Activated CD4-positive, alpha-beta T cell treated with anti-CD3 and anti-CD28 coated beads for 4 hours (primary cell): ENCODE measurements at places on chromosomes 11 and 22.

DNA sequence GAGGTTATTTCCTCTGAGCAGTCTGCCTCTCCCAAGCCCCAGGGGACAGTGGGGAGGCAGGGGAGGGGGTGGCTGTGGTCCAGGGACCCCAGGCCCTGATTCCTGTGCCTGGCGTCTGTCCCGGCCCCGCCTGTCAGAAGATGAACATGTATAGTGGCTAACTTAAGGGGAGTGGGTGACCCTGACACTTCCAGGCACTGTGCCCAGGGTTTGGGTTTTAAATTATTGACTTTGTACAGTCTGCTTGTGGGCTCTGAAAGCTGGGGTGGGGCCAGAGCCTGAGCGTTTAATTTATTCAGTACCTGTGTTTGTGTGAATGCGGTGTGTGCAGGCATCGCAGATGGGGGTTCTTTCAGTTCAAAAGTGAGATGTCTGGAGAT is 3.1 kb downstream of the PIM3 start:
- DNase-seq = no peak

- DNase-seq = peak; percentile 65
These were observed 7.1 kb downstream of the MS4A6E start for GRCh38 chr11:60334005-60334620.

- DNase-seq = no peak
These were observed 11.9 kb downstream of the CTR9 start for GRCh38 chr11:10762913-10763421.

- no peak for DNase-seq
These were observed 20.7 kb upstream of the PHLDA2 start for GRCh38 chr11:2949920-2950319.

GRCh38 chr11:121634889-121635288 is 182.1 kb upstream of the SORL1-AS1 start:
- DNase-seq = no peak

DNA sequence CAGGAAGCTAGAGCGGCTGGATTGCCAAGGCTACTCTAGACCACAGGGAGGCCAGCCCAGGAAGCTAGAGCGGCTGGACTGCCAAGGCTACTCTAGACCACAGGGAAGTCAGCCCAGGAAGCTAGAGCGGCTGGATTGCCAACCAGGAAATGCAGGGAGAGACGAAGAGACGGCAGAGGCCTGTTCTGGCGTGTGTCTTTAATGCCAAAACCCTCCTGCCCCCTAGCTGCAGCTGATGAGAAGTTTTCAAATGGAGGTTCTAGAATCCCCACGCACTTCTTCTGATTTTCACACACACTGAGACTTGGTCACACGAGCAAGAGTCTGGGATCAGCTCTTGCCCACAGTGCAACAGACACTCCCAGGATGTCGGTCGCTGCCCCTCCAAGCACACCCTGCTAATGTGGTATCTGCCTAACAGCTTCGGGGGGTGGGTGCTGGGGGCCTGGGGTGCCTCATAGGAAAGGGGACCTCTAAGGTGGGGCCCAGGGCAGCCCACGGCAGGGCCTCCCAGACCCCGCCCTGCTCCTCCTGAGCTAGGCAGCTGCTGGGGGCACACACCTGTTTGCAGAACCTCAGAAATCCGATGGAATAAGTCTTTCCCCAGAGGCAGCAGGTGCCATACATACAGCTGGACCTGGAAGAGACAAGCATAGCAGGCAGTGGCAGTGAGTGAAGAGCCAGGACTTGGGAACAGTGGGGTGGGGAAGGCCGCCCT is 28.5 kb downstream of the MAFF start:
- peak; percentile 42 for DNase-seq
